ENCODE measurements at places on chromosomes 4 and X. TPM values are rescaled to one million over a fixed set of nuclear protein-coding genes. Genes with fewer than 3 reads are reported as not detected.

DUX4 gene
- total RNA-seq: not detected

ADAM29 gene
- total RNA-seq: not detected

GYPB gene
- total RNA-seq: not detected

POF1B gene
- not detected for total RNA-seq

UVSSA gene
- total RNA-seq: 12.7 TPM

TFDP3 gene
- not detected for total RNA-seq

MGAT4D gene
- not detected for total RNA-seq

ENAM gene
- not detected for total RNA-seq

PRRG3 gene
- total RNA-seq: not detected

DUSP21 gene
- not detected for total RNA-seq

PLAC8 gene
- 0.72 TPM for total RNA-seq

NUDT11 gene
- total RNA-seq: 17.4 TPM

MAOB gene
- total RNA-seq: 0.72 TPM

ARMCX1 gene
- total RNA-seq: 67.7 TPM

MTNR1A gene
- total RNA-seq: not detected

ADRA2C gene
- total RNA-seq: 1.5 TPM

RNF212 gene
- 7.1 TPM for total RNA-seq

SSX4B gene
- not detected for total RNA-seq

NOX1 gene
- total RNA-seq: not detected

BST1 gene
- 31.8 TPM for total RNA-seq

RBM46 gene
- not detected for total RNA-seq

ARHGAP36 gene
- not detected for total RNA-seq

GPR119 gene
- not detected for total RNA-seq

TMEM154 gene
- 2.9 TPM for total RNA-seq

CRLF2 gene
- total RNA-seq: 0.29 TPM

WDR45 gene
- total RNA-seq: 97.5 TPM

PROM1 gene
- total RNA-seq: not detected

UGT2B17 gene
- not detected for total RNA-seq

ZCCHC18 gene
- 1.1 TPM for total RNA-seq

BCORL1 gene
- 1.4 TPM for total RNA-seq

ANKRD50 gene
- 27.5 TPM for total RNA-seq

ARFIP1 gene
- 42.4 TPM for total RNA-seq

MAGEC1 gene
- total RNA-seq: not detected

AMER1 gene
- 2.5 TPM for total RNA-seq

GABRE gene
- 32.1 TPM for total RNA-seq

IL2 gene
- not detected for total RNA-seq

TENM3 gene
- 68.4 TPM for total RNA-seq

SHROOM4 gene
- total RNA-seq: 1.8 TPM

SLC9A7 gene
- 42.0 TPM for total RNA-seq

SYN1 gene
- total RNA-seq: under 0.01 TPM

GLA gene
- 22.8 TPM for total RNA-seq

PAGE1 gene
- not detected for total RNA-seq

MFAP3L gene
- total RNA-seq: 8.0 TPM

Measured in osteoblast (primary cell).